Fibroblast of the aortic adventitia (primary cell): ENCODE measurements at places on chromosomes 1 and 21.

DNA sequence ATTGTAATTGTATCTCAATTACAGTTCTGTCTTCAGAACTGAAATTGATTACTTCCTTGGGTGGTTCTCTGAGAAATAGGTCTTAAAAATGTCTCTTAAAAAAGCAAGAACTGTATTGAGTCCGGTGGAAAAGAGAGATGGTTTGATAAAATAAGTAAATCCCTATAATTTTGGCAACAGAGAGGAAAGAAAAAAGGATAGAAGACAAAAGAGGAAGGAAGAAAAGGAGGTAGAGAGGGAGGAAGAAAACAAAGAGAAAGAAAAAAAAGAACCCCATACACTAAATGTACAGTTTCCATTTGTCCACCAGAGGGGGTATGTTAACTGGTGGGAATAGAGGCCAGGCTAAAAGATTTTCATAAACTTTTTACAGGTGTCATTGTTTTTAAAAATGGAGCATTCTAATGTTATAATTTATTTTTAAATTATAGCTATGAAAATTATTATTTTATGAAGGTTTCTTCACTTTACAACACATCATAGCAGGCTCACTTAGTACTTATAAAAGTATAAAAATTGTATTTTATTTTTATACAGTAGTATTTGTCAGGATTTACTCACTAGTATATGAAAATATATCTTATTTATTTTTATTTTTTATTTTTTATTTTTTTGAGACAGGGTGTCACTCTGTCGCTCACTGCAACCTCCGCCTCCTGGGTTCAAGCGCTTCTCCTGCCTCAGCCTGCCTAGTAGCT is 2.1 kb upstream of the UBE2T start:
- peak; percentile 67 for DNase-seq

- DNase-seq, result no peak
These were observed 8.1 kb upstream of the IFI44 start for GRCh38 chr1:78641558-78641957.

DNA sequence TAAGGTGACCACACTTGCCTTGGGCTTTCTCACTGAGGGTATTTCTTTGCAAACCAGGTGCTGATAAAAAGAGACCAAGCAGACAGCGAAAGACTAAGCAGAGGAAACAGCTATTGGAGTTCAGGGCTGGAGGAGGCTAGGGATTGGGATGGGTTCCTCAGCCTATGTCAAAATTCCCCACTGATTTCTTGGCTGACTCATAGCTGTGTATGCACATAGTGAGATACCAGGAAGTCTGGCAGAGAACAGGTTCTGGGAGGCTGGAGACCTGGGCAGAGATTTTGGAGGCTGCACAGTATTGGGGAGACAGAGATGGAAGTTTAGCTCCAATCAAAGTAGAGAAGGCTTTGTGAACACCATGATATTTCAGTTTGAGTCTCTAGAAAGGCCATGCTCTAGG is 25.3 kb downstream of the YARS1 start:
- DNase-seq, result peak; percentile 70

DNA sequence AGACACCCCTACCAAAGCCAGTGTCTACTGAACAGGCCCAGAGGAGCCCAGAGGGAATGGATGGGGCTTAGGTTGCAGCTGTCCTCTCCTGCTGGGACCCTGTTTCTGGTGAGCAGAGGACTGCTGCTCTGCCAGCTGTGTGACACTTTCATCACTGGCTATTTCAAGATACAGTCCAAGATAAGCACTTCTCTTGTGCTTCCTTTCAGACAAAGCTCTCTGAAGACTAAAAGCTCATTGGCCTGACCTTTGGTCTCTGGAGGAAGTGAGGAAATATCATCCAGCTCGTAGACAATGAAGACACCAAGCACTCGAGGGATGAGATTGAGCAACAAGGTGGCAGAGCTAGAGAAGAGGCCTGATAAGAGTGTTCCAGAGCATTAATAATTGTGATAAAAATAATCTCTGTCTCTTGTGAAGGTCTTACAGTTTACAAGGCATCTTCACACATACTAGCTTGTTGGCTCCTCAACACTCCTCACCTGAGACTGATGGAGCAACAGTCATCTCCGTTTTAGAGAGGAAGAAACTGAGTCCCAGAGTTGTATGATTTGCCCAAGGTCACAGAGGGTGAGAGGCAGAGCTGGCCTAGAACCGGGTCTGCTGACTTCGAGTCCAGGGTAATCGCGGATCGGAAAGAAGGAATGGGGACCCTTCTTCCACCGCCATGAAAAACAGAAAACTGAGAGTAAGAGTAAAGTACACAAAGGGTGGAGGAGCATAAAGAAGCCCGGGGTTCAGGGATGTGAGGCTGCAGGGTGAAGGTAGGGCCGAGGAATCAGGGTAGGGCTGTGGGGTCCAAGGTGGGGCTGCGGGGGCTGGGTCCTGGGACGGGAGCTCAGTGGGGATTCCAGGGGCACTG is 666 bp downstream of the PAFAH2 start:
- peak; percentile 79 for DNase-seq

DNA sequence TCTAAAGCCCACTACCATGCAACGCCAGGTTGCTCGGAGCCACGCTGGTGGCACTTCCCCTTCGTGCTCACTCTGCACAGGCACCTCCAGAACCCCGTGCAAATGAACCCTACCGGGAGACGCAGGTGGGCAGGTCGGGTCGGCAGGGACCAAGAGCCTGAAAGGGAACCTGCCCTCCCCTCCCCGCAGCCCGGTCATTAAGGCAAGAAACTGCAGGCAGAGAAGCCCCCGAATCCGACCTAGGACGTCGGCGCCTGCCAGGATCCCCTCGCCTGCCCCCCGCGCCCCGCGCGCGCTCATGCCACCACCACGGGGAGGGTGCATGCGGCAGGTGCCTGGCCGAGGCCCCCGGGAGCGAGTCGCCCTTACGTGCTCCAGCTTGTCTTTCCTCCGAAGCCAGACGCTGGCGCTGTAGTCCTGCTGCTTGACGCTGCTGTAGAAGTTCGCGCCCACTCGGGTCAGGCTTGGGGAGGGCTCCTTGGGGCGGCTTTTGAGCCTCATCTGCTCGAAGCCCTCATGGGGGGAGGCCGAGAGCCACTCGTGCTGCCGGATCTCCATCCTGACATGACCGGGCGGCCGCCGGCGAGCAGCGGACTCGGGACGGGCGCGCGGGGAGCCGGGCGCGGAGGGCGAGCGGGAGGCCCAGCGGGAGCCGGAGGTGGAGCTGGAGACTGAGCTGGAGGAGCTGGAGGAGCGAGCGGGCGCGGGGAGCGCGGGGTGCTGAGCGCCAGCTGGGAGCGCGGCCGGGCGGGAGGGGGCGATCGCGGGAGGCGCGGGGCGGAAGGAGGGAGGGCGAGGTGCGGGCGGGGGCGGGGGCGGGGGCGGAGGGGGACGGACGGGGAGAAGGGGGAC is 552 bp downstream of the PLD5 start:
- DNase-seq, result no peak

- no peak for DNase-seq
These were observed 1174.9 kb upstream of the ADGRL4 start for GRCh38 chr1:80181418-80181817.

DNA sequence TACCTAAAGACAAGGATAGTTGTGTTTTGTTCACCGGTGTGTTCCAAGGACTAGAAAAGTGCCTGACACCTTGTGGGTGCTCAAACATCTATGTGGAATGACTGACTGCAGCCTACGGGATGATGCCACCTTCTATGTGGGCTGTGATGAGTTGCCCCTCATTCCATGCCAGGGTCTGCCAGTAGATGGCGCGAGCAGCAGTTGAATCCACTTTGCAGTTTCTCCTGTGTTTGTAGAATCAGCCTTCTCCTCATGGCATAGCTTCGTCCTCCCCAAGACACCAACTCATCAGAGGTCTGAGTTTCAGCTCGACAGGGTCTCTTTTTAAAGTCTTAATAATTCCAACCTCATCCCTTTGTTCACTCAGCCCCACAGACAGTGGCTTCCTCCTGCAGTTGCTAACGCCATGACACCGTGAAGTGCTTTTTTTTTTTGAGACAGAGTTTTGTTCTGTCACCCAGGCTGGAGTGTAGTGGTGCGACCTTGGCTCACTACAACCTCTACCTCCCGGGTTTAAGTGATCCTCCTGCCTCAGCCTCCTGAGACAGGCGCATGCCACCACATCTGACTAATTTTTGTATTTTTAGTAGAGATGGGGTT is 133.7 kb downstream of the CAPN8 start:
- DNase-seq, result peak; percentile 35

- DNase-seq, result no peak
These were observed 290.2 kb downstream of the SPATA17 start for GRCh38 chr1:217921126-217921904.

- DNase-seq, result peak; percentile 82
These were observed 71.5 kb downstream of the RPS6KC1 start for GRCh38 chr1:213122514-213122929.

DNA sequence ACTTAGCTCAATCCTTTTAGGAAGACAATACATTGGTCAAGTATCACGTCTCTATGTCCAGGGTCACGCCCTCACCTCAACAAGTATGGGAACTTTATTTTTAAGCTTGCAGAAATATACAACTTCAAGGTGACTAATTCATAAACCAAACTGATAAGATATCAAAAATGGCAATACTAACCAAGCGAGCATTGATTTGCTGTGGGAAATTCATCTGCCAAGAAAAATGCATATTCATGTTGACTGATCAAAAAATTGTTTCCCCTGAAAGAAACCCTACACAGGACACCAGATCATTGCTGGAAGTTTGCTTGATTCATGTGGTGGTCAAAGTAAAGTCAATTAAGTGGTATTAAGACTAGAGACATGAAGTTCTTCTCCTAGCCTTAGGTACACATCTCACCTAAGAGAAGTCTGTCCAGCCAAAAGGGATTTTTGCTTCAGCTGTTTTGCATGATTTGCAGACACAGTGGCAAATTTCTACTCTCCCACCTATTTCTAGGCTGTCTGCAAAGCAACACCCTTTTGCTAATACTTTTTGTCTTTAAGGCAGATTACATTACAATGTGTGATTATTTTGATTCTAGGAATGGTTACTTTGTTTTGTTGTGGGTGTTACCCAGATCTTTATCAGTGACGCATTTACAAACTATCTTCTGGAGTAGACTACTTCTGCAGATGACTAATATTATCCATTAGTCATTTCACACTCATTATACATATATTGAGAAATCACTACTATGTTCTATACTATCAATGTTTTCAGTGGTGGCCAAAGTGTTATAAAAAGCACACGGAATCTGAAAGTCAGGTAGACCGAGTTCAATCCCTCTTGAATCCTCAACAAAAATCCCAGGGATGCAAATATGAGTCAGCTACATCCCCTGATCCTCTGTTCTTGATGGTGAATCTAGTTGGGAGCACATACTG is 12.4 kb downstream of the SAMSN1 start:
- DNase-seq, result peak; percentile 88

GRCh38 chr1:48026275-48026674 is 29.1 kb upstream of the TRABD2B start:
- peak; percentile 30 for DNase-seq
